CD8-positive, alpha-beta memory T cell (primary cell): ENCODE measurements at places on chromosomes 6 and 20. TPM values are rescaled to one million over a fixed set of nuclear protein-coding genes. Genes with fewer than 3 reads are reported as not detected.

Gene UNC5CL
- total RNA-seq = 1.8 TPM

Gene HEY2
- total RNA-seq = 0.09 TPM

Gene HCRTR2
- not detected for total RNA-seq

Gene PREX1
- total RNA-seq = 90.5 TPM

DNA sequence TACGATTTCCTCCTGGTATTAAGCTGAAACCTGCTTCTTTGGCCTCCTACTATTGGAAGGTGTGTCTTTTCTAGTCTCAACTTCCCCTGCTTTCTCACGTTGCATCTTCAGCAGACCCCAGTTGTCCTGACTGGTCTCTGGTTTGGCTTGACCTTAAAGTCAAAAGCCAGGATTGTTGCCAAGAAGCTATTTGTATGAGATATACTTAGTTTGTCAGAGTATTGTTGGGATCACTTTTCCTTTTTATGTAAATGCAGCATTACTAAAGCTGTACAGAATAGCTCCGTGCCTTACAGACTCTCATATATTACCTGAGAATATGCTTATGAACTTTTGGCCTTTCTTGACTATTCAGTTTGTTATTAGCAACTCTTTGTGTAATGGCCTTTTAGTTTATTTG lies 61.1 kb downstream of the TSPYL4 start:
- no peak for DNase-seq

- DNase-seq = no peak
Measured at GRCh38 chr20:18851629-18852028, 38.0 kb downstream of the SCP2D1 start.

DNA sequence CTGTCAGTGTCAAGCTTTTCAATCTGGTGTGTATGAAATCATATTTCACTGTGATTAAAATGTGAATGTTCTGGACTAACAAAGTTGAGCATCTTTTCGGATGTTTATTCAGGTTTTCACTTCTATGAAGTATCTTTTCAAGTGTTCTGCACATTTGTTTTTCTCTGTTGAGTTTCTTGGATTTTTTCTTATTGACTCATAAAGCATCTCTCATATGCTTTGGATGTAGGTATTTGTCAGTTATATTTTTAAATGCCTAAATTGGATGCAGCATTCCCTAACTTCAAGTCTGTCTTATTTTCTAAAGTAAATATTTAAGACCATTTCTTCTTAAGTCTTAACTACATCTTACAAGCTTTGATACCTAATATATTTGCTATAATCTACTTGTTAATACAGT lies 398.0 kb downstream of the PLCB1 start:
- DNase-seq = no peak

DNA sequence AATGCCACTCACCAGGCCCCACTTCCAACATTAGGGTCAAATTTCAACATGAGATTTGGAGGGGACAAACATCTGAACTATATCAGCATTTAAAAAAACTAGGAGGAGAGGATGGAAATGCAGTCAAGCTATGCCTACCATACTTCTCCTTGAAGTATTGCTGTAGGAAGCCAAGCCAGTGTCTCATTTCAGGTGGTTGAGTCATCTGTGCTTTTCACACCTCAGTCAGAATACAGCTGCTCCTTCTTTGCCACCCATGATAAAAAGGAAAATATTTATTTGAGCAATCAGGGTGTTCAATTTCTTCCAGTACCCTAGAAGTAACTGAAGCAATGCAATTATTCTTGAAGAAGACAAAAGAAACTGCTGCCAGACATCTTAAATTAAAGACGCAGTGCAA lies 47.0 kb upstream of the EEF1E1 start:
- DNase-seq = no peak

DNA sequence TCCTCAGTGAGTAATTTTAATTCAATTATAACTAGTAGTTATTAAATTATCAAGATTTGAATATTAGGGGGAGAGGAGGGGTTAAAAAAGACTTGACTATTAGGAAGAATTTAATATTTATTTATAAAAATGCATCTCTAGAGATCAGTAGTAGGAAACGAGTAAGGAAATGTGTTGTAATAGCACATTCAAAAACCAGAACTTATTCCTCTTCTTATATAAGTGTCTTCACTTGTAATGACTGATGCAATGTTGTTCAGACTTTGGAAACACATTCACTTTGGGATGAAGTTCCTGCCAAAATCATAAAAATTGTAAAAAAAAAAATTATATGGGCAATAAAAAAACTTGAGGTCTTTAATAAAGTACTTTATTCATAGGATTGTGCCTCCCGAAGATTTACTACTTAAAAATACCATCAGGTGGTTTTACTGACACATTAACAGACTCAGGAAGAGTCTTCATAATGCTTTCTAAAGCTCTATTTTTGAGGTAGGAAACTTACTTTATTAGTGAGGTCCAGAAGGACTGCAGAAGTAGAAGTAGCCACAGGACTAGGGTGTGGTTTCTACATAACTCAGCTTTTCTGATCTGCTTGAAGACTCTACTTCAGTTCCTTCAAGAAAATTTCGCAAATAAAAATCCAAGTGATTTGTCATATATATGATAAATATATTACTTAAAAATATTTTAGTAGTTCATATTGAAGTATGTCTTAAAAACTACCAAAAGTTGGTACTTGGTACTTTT lies 59.8 kb downstream of the CCDC170 start:
- DNase-seq = no peak
